ENCODE measurements at places on chromosomes 12 and 14.

DNA sequence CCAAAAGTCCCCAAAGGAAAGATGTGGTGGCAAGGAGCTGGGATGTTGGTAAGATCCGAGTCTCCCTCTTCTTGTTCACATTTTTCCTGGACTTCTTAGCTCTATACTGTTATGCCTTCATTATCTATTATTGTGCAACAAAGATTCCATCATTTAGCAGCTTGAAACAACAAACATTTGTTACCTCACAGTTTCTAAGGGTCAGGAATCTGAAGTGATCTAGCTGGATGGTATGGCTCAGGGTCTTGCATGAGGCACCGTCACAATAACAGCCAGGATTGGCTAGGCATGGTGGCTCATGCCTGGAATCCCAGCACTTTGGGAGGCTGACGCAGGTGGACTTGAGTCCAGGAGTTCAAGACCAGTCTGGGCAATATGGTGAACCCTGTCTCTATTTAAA lies 51.1 kb upstream of the KRAS start:
- no peak for DNase-seq

DNA sequence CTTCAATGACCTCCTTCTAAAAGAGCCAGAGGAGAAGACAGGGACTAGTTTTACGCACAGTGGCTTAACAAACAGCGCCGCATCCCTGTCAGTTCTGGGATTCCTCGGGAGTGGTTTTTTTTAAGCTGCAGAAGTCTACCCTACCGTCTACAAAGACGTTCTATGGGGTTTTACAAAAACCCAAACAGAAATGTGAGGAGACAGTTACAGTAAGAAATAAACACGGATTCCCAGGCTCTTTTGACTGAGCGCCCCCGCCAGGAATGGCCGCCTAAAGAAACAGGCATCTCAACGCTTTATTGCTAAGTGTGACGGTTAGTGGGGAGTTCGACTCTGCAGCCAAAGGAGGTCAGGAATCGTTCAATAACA lies 484 bp downstream of the ALKBH1 start:
- peak; percentile 16 for DNase-seq

DNA sequence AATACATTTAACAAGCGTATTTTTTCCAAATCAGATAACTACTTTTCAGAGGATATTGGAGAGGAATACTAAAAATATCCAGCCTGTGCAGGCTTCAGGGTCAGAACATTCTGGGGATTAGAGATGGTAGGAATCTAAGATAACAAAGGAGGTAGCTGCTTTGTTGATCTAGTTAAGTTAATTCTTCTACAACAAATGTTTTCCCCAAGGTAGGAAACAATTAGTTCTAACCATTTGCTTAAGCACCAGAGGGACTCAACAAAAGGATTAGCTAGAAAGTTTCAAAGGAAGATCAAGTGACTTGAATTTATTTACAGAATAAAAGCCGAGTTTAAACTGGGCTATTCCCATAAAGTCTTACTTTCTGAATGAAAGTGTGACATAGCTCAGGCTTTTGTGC lies 524.2 kb downstream of the TMTC2 start:
- no peak for DNase-seq

GRCh38 chr14:22456421-22456820 lies 132.6 kb downstream of the DAD1 start:
- no peak for DNase-seq

GRCh38 chr12:20549108-20549719 lies 145.9 kb upstream of the SLCO1C1 start:
- DNase-seq: no peak

- DNase-seq: no peak
Measured at GRCh38 chr14:85248881-85249635, 280.9 kb upstream of the FLRT2 start.

GRCh38 chr14:91749868-91750267 lies 18.0 kb upstream of the CATSPERB start:
- no peak for DNase-seq

- no peak for DNase-seq
Measured at GRCh38 chr14:75976826-75977581, 4.8 kb downstream of the TGFB3 start.
